ENCODE measurements at places on chromosomes 11 and 22. TPM values are rescaled to one million over a fixed set of nuclear protein-coding genes. Genes with fewer than 3 reads are reported as not detected.

Gene PRAME
- total RNA-seq = not detected

Gene PEX16
- 25.9 TPM for total RNA-seq

DNA sequence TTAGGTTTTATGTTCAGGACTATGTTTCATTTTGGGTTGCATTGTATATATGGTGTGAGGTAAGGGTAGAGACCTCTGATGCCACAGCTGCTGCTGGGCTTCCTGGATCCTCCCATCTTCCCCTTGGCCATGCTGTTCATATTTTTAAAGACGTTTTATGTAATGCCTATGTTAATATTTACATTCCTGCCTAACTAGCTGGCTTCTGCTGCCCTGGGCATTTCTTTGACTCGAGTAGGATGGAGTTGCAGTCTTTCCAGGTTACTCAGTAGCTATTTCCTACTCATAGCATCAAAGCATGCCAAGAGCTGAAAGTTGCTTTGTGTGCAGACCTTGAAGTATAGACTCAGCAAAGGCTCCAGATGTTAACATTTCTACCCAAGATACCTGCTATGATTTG lies 220.5 kb upstream of the CADM1 start:
- DNase-seq = peak; percentile 72

DNA sequence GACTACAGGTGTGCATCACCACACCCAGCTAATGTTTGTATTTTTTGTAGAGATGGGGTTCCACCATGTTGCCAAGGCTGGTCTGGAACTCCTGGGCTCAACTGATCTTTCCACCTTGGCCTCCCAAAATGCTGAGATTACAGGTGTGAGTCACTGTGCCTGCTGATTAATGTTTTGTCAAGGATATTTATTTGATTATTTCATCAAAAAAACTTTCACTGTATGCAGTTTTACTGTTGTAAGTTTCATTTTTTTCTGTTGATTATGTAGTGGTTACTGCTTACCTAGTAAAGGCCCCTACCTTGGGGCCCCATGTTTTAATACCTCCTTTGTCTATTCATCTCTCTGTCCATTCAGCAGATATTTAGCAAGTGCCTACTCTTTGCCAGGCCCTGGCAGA lies 16.7 kb upstream of the FAM168A start:
- DNase-seq = no peak

Gene SCUBE1
- 0.07 TPM for total RNA-seq

- no peak for DNase-seq
Measured at GRCh38 chr11:15575409-15575808, 460.7 kb downstream of the INSC start.

Gene OR5B3
- total RNA-seq = not detected

DNA sequence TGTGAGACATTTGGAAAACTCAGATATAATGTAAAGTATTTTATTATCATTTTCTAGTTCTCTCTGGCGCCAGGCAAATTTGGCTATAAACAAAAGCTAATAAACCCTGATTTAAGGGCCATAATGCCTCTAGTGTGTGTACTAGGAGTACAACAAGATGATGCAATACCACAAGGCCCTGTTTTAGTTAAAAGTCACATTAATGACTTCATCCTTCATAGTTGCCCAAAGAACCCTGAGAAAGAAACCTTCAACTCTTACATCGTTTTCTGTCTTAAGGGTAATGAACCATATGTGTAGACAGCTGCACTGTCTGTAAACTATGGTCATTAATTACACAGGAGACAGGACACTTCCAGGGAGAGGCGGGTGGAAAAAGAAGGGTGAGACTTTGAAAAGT lies 538.4 kb downstream of the FAM181B start:
- no peak for DNase-seq

Gene TMEM179B
- 51.3 TPM for total RNA-seq

Gene SCN3B
- total RNA-seq = 1.9 TPM

- peak; percentile 39 for DNase-seq
Measured at GRCh38 chr11:94958121-94958696, 15.1 kb downstream of the CWC15 start.

- no peak for DNase-seq
Measured at GRCh38 chr11:34359548-34359891, 1.7 kb upstream of the ABTB2 start.

GRCh38 chr11:14418801-14419417 lies 59.9 kb upstream of the RRAS2 start:
- no peak for DNase-seq

Gene NAV2
- 17.6 TPM for total RNA-seq

- peak; percentile 78 for DNase-seq
Measured at GRCh38 chr11:95977534-95978174, 53.7 kb upstream of the MTMR2 start.

Gene MRGPRE
- total RNA-seq = not detected

DNA sequence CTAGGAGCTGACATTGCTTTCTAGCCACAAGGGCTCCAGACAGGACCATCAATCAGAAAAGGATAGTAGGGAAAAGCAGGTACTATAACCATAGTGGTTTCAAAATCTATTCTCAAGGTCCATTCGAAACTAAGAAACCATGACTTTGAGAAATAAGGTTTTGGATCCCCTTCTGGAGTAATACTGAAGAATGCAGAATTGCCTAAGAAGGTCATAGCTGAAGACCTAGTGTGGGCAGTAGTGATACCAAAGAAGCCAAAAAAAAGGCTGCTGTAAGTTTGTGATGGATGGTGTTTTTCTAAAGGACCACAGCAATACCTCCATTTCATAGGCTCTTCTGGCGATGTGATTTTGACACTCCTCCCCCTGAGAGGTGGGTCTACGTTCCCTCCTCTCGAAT lies 163.1 kb downstream of the MAML2 start:
- no peak for DNase-seq

- DNase-seq = no peak
Measured at GRCh38 chr11:58621586-58622262, 741 bp upstream of the CNTF start.

Gene LRRC32
- 43.7 TPM for total RNA-seq

DNA sequence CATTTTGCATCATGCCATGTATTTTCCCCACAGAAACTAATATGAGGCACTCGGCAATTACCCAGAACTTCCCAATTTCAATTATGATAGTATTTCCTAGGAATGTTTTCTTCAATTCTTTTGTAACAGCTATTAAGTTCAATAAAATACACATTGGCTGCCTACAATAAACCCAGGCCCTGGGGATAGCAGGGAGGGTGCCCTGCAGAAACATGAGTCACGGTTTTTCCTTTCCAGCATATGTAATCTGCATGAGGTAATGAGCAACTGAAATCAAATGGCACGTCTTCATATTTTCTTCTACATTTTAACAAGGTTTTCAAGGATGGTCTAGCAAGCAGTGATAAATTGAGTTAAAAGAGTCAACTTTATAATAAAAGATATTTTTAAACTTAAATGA lies 32.0 kb downstream of the GUCY1A2 start:
- peak; percentile 36 for DNase-seq

Gene P2RY6
- total RNA-seq = 0.75 TPM

DNA sequence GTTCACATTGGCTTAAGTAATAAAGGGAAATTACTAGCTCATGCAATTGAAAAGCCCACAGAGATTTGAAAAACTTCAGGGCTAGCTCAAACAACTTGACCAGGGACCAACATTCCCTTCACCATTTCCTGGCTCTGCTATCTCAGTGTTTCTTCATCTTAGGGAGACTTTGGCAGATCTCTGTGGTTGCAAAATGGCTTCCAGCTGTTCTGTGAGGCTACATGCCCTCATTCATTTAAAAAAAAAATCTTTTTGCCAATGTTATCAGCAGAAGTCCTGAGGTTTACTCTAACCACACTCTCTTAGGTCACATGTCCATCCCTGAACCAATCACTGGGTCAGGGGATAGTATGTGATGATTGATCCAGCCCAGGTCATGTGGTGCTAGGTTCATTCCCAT lies 13.9 kb upstream of the RASSF10 start:
- peak; percentile 78 for DNase-seq

DNA sequence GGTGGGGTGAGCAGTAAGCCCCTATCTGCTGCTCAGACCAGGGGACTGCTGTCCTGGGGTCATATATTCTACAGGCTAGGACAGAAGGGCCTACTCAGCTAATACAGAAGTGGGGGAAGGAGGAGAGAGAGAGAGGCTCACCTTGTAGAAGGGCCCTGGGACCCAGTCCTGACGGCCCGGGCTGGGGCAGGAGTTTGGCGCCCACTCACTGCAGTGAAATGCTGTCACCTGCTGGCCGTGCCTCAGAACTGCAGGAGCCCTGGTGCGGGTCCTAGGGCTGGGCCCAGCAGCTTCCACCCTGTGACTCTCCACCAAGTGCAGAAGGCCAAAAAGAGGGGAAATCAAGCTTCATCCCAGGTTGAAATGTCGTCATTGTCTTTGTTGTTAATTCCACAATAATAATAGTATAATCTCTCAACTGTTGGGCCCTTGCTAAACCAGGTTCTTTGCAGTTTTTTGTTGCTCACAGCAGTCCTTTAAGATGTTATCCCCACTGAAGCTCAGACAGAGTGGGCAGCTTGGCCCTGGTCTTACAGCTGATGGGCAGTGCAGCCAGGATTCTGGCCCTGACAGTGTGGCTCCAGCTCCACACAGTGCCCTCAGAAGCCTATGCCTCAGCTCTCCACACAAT lies 29.6 kb downstream of the TRIM29 start:
- peak; percentile 8 for DNase-seq

DNA sequence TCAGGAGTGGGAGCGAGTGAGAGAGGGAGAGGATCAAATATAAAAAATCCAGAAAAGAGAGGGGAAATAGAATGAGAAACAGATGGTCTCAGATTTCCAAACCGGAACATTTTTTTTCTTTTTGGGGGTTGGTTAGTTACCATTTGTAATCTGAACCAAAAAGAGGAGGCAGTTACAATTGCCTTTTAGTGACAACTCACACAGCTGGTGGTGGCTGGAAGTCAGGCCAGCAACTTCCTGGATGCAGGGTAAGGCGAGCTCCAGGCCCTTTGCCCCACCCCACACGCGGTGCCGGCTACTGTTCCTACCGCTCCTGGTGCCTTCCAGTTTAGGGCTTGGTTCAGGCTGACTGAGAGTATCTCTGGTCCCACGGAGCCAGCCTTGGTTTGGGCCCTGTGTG lies 21.0 kb upstream of the UBASH3B start:
- peak; percentile 44 for DNase-seq

DNA sequence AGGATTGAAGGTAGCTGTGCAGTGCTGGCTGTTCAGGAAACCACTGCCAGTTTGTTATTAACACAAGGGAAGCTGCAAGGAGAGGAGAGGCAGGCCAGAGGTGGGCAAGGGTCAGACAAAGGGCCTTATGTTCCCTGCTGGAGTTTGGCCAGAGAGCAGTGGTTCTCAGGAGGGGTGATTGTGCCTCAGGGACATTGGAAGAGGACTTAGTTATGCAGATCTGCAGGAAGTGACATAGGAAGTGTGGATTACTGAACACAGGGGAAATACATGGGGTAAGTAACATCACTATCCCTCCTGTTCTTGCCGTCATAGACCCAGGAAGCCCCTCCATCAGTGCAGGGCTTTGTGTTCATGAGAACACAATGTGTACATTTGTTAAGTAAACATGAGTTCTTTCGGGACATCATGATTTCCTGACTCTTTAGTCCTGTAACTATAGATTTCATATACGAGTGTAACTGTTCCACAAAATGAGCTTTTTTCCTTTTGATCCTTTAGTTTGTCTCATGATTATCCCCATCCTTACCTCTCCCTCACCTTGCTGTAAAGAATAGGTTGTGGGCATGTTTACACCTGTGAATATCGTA lies 5.9 kb downstream of the SRRD start:
- no peak for DNase-seq

DNA sequence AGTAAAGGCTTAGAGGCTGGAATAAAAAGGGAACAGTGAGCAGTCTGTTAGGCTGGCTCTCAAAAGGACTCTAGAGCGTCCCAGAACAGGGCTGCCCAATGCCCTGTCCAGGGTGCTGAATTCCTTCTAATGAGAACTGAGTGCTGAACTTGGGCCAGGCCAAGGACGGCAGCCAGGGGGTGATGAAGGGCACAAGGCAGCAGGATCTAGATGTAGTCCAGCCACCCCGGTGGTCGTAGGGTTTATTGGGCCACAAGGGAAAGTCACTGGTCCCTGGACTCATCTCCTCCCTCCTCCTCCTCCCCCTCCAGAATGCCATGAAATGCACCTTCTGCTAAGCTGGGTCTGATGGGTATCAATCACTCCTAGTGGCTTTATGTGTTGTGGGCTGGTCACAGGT lies 19.2 kb downstream of the NPTXR start:
- peak; percentile 50 for DNase-seq

DNA sequence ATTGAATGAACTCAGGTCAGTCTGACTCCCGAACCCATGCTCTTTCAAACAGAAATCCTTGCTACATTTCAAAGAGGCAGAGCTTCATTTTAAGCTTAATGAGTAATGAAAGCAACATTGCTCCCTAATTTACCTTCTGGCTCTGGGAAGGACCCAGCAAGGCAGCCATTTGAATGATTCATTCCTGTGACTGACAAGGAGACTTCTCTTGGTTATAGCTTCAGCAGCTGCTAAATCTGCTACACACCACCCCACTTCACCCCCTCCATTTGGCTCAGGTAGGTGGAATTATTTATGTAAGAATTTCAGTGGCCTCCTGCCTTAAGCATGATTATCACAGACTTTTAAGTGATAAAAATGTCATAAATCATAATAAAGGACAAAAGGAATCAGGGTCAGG lies 117.7 kb downstream of the KCNC1 start:
- peak; percentile 16 for DNase-seq

Gene PTPN5
- 0.07 TPM for total RNA-seq

Gene ELFN2
- 2.8 TPM for total RNA-seq

GRCh38 chr22:41725510-41726110 lies 26.3 kb downstream of the MEI1 start:
- DNase-seq = no peak

DNA sequence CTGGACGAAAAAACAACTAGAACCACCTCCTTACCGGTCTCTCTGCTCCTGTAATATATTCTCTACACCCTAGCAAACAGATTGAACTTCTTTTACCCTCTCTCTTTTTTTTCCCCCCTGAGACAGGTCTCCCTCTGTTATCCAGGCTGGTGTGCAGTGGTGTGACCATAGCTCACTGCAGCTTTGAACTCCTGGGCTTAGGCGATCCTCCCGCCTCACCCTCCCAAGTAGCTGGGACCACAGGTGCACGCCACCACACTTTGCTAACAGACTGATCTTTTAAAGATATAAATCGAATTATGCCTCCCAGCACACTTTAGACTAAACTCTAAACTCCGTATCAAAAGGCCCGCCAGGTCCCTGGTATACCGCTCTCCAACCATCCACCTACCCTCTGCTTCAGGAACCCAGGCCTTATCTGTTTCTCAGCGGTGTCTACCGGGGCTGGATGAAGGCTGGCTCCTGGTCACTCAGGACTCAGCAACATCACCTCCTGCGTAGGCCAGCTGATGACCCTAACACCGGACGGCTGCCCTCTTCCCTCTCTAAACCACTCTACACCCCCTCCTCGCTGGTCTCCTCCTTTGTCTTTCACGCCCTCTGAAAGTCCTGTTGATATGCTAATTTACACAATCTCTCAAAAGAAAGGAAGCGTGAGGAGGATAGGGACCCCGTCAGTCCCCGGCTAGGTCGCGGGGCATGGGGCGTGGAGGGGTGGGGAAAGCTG lies 745 bp downstream of the C22orf39 start:
- DNase-seq = no peak

GRCh38 chr11:12778240-12778905 lies 104.2 kb downstream of the TEAD1 start:
- no peak for DNase-seq

- no peak for DNase-seq
Measured at GRCh38 chr22:26906464-26906863, 249.1 kb downstream of the MIAT start.

Gene TUBA8
- 0.79 TPM for total RNA-seq

Gene NPAS4
- total RNA-seq = 0.50 TPM
